Thyroid gland (tissue), 4 donors: ENCODE measurements at places on chromosomes 2 and 18. TPM values are rescaled to one million over a fixed set of nuclear protein-coding genes. Genes with fewer than 3 reads are reported as not detected.

GRCh38 chr2:209368914-209369313 is 54.9 kb upstream of the MAP2 start:
- H3K27me3 ChIP-seq, result no peaks in the 10 kb centered on the region
- no peaks in the 10 kb centered on the region for H3K36me3 ChIP-seq
- H3K4me1 ChIP-seq, result no peaks in the 10 kb centered on the region
- DNase-seq, result peak; percentile 86
- no peak overlapping the region for H3K4me3 ChIP-seq

DNA sequence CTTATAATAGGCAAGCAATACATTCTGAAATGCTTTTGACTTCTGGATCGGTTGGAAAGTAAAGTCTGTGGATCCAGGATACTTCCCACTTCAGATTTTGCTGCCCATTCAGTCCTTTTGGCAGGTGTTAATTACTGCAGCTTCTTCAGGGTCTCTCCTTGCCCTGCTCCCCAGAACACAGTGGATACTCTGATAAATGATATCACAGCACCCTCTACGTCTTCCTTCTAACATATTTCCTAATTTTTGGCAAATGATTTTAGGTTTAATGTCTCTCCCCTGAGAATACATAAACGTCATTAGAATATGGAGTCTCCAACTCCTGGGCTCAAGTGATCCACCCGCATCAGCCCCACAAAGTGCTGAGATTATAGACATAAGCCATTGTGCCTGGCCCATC is 249.8 kb downstream of the NYAP2 start:
- H3K27me3 ChIP-seq, result no peaks in the 10 kb centered on the region
- no peak overlapping the region for H3K27ac ChIP-seq
- no peak for DNase-seq
- H3K4me3 ChIP-seq, result no peak overlapping the region
- H3K4me1 ChIP-seq, result no peaks in the 10 kb centered on the region
- H3K36me3 ChIP-seq, result no peaks in the 10 kb centered on the region

DNA sequence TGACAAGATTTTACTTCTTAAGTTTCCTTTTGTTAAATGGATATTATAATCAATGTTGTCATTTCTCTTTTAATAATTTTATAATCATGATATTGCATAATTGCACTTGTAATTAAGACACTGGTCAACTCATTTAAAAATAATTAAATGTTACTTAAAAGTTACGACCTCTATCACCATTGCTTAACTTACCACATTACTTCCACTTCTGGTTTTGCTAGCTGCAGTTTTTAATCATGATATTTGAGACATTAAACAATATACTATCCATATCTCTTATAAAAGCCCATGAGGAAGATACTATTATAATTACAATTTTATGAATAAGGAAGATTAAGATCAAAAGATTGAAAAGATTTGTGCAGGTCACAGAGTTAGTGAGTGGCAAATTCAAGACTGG is 502.0 kb downstream of the RNF144A start:
- no peaks in the 10 kb centered on the region for H3K36me3 ChIP-seq
- H3K4me3 ChIP-seq, result no peak overlapping the region
- H3K27ac ChIP-seq, result no peak overlapping the region

VPS4B gene
- total RNA-seq, result 50.5 TPM

C2orf15 gene
- 6.5 TPM for total RNA-seq

- H3K4me3 ChIP-seq, result no peak overlapping the region
- H3K27ac ChIP-seq, result no peak overlapping the region
- no peaks in the 10 kb centered on the region for H3K36me3 ChIP-seq
- no peaks in the 10 kb centered on the region for H3K27me3 ChIP-seq
- no peak for DNase-seq
Measured at GRCh38 chr2:238691596-238692491, 156.0 kb upstream of the TWIST2 start.

MC2R gene
- not detected for total RNA-seq

KCNG2 gene
- not detected for total RNA-seq

- H3K36me3 ChIP-seq, result no peaks in the 10 kb centered on the region
- no peak overlapping the region for H3K27ac ChIP-seq
- no peak for DNase-seq
- H3K27me3 ChIP-seq, result no peaks in the 10 kb centered on the region
- H3K4me1 ChIP-seq, result peaks cover 3% of the 10 kb centered on the region
Measured at GRCh38 chr2:62589691-62590356, 83.8 kb upstream of the TMEM17 start.

GRCh38 chr2:58788402-58788801 is 547.3 kb upstream of the FANCL start:
- H3K27me3 ChIP-seq, result no peaks in the 10 kb centered on the region
- H3K36me3 ChIP-seq, result no peaks in the 10 kb centered on the region
- no peak overlapping the region for H3K27ac ChIP-seq
- no peak for DNase-seq
- no peak overlapping the region for H3K4me3 ChIP-seq
- no peaks in the 10 kb centered on the region for H3K4me1 ChIP-seq

DNA sequence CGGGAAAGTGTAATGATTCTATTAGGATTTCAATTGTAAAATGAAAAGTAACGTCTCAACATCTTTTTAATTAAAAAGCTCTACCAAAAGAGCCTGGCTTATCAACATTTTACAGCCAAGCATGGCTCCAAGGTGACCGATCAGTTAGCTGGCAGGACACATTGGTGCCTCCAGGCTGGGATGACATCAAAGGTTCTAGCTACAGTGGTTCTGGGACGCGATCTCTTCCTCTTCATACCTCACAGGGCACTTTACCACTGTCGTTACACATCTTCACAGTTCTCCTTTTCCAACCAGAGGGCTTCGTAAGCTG is 693 bp downstream of the ORC2 start:
- peak overlapping the region; percentile 82 for H3K27ac ChIP-seq
- H3K27me3 ChIP-seq, result no peaks in the 10 kb centered on the region
- peaks cover 20% of the 10 kb centered on the region for H3K4me1 ChIP-seq
- no peaks in the 10 kb centered on the region for H3K36me3 ChIP-seq
- no peak for DNase-seq
- H3K4me3 ChIP-seq, result peak overlapping the region; percentile 78

DNA sequence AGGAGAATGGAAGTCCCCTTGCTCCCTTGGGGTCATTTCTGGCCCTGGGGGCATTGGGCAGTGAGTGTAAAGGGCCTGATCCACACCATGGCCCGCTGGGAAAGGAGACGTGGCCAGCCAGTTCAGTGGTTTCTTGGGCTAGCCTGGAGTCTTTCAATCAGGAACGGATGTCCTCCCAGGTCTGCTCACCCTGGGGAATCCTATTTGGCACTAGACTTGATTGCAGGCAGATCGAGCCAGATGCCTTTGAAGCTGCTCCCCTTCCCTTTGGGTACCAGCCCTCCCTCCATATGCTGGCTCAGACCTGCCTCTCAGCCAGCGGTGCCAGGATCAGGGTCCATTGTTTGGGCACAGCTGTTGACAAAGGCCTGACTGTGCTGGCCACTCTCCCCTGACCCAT is 11.0 kb downstream of the FBLN7 start:
- no peaks in the 10 kb centered on the region for H3K4me1 ChIP-seq
- no peaks in the 10 kb centered on the region for H3K27me3 ChIP-seq
- H3K36me3 ChIP-seq, result no peaks in the 10 kb centered on the region
- no peak overlapping the region for H3K4me3 ChIP-seq

DNA sequence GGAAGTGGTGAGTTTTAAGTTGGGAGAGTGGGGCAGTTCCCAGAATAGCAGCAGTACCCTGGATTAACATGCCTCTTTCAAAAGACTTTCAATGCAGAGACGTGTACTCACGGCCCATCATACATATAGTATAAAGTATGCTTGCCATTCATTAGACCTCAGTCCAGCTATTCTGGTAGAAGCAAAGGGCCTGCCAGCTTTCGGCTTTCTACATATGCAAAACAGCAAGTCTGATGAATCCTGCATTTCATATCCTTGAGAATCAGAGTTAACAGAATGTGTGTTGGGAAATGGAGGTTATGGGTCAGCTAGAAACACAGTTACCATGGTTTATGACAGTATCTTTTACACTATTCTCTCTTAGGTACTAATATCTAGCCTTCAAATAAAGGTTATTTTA is 27.5 kb downstream of the SATB2 start:
- H3K4me3 ChIP-seq, result no peak overlapping the region
- H3K27me3 ChIP-seq, result no peaks in the 10 kb centered on the region
- H3K4me1 ChIP-seq, result no peaks in the 10 kb centered on the region

TOGARAM2 gene
- 0.40 TPM for total RNA-seq
